ENCODE measurements at places on chromosomes 3 and 15. TPM values are rescaled to one million over a fixed set of nuclear protein-coding genes. Genes with fewer than 3 reads are reported as not detected.

The TNFSF10 gene
- total RNA-seq, result 62.0 TPM

The GBE1 gene
- total RNA-seq, result 22.9 TPM

The FSIP1 gene
- 0.85 TPM for total RNA-seq

The ZIC1 gene
- not detected for total RNA-seq

The LIPH gene
- 0.92 TPM for total RNA-seq

The C2CD4A gene
- not detected for total RNA-seq

The DLEC1 gene
- total RNA-seq, result 2.3 TPM

The NR2E3 gene
- total RNA-seq, result not detected

The MUSTN1 gene
- 4.1 TPM for total RNA-seq

The ATP13A4 gene
- 1.6 TPM for total RNA-seq

DNA sequence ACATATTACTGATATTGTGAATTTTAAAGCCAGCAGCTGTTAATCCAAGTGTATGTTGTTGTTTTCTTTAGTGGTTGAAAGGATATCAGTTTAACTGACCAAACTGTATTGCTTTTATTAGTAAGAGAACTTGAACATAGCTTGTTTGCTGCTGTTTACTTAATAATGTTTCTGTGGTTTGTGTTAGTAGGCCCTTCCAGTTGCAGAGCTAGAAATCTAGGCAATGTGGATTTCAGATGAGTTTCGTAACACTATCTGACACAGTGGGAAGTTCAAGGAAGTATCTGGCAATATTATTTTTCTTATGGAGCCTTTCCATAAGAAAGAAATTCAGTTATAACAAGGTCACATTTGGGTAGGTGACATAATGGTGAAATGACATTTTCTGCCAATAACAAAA lies 18.5 kb downstream of the ZNF609 start:
- DNase-seq, result no peak
- H3K4me3 ChIP-seq, result no peak overlapping the region
- H3K36me3 ChIP-seq, result peaks cover 14% of the 10 kb centered on the region
- H3K27me3 ChIP-seq, result no peaks in the 10 kb centered on the region
- H3K27ac ChIP-seq, result no peak overlapping the region

GRCh38 chr3:106184540-106185457 lies 316.0 kb upstream of the CBLB start:
- no peaks in the 10 kb centered on the region for H3K36me3 ChIP-seq
- H3K27ac ChIP-seq, result peak overlapping the region; percentile 19
- H3K4me1 ChIP-seq, result no peaks in the 10 kb centered on the region
- H3K27me3 ChIP-seq, result no peaks in the 10 kb centered on the region

- no peak overlapping the region for H3K27ac ChIP-seq
- no peaks in the 10 kb centered on the region for H3K36me3 ChIP-seq
- H3K4me3 ChIP-seq, result no peak overlapping the region
- DNase-seq, result no peak
- no peaks in the 10 kb centered on the region for H3K27me3 ChIP-seq
Observed at GRCh38 chr15:89551550-89551949, 23.7 kb upstream of the TICRR start.

DNA sequence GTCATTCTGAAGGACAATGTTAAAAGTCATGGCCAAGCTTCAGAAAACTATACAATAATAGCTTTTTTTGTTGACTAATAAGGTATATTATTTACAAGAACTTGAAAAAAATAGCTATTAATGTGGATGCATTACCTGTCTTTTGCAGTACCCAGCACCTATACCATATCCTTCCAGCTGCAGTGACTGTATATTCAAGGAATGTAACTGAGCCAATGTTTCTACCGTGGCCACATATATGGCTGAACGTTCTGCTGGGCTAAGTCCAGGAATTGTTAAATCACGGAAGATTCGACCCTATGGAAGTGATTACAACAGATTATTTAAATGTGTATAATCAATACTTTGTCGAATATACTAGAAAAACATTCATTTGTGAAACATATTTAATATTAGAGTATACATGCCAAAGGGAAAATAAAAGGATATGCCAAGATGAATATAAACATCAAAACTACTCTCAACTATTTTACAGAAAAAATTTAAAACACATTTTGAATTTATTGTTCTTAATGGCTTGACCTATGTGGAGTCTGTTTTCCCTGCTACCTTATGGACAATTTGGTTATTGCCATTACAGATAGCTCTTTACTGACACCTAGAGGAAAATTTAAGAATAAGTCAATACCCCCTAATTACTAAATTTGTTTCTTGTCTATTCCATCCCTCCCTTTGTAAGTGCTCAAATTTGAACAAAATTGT lies 17.6 kb downstream of the ACAD11 start:
- H3K27me3 ChIP-seq, result no peaks in the 10 kb centered on the region
- no peaks in the 10 kb centered on the region for H3K4me1 ChIP-seq
- peaks cover 48% of the 10 kb centered on the region for H3K36me3 ChIP-seq
- no peak overlapping the region for H3K4me3 ChIP-seq

- H3K27me3 ChIP-seq, result peaks cover 49% of the 10 kb centered on the region
- no peaks in the 10 kb centered on the region for H3K36me3 ChIP-seq
- H3K27ac ChIP-seq, result no peak within 1 kb of the TSS
- DNase-seq, result peak; percentile 74
Observed at GRCh38 chr3:47578691-47579632, at the start of gene CSPG5. CSPG5 (minus strand) TSS chr3:47578865; CDS start chr3:47578693, 172 bp downstream.

DNA sequence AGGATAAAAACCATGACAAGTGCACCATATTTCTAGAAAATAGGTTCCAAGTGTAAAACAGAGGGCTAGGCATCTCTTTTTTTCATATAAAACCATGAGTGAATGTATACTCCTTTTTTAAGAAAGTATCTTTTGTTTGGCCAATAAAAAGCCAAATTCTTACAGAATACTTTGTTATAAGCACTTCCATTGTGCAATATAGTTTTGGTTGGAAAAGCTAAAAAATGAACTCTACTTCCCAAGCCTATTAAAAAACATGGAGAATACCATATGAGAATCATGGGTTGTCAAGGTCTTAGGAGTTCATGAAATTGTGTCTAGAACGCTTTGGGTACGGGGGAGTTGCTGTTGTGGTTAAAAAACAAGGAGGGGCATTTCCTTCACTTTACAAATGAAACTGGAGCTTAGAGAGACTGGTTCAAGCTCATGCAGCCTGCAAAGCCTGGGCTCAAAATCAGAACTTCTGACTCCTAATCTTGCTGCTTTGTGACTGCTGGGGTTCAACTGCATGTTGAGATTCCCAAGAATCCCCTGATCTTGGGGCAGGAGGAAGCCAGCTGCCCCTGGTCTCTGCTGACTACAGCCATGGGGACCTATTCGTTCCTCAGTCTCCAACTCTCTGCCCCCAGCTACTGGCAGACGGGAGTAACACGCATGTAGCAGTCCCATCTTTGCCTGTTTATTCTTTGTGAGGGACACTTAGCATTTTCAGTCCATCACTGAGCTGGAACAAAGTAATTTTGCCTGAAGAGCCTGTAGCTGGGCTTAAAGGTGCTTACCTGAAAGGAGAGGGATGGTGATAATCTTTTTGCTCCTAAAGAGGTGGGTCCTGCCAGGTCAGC lies 229.1 kb downstream of the CHST2 start:
- no peak overlapping the region for H3K4me3 ChIP-seq
- no peaks in the 10 kb centered on the region for H3K27me3 ChIP-seq
- DNase-seq, result no peak
- peaks cover 21% of the 10 kb centered on the region for H3K4me1 ChIP-seq

DNA sequence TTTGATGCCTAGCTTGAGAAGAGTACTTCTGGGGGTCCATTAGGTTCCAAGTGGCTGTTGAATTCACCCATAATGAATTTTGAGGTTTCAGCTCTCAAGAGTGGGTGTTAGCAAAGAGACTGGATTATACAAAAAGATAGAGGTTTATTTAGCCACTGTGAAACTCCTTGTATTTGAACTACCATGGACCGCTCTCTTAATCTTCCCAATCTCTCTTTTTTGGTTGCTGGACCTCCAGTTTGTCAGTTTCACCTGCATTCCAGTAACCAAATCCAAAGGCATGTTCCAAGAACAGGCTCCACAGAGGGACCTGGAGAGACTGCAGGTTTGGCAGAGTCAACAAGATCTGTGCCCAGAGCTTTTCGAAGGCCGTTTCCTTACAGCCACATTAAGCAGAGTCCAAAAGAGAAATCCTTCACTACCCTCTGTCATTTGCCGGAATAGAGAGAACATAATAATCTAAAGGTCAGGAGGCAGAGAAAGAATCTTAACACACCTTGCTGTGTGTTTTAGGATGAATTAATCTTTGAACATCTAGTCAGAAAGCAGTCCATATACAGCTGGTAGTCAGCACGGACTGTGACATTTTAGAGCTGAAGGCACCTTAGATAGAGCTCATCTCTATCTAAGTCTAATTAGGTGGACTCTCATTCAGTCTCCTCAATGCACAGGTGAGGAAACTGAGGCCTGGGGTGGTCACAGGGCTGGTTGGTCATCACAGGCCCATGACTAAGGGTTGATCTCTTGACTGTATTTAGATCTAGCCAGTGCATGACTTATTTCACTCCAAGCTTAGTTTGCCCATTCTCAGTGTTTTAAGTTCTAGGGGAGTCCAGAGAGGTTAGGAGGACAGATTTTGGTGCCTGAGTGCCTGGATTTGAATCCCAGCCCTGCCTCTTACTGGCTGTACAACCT lies 1.3 kb downstream of the ABHD2 start:
- H3K27ac ChIP-seq, result peak overlapping the region; percentile 84
- DNase-seq, result no peak
- H3K4me1 ChIP-seq, result peaks cover 69% of the 10 kb centered on the region
- no peaks in the 10 kb centered on the region for H3K36me3 ChIP-seq
- H3K27me3 ChIP-seq, result no peaks in the 10 kb centered on the region

DNA sequence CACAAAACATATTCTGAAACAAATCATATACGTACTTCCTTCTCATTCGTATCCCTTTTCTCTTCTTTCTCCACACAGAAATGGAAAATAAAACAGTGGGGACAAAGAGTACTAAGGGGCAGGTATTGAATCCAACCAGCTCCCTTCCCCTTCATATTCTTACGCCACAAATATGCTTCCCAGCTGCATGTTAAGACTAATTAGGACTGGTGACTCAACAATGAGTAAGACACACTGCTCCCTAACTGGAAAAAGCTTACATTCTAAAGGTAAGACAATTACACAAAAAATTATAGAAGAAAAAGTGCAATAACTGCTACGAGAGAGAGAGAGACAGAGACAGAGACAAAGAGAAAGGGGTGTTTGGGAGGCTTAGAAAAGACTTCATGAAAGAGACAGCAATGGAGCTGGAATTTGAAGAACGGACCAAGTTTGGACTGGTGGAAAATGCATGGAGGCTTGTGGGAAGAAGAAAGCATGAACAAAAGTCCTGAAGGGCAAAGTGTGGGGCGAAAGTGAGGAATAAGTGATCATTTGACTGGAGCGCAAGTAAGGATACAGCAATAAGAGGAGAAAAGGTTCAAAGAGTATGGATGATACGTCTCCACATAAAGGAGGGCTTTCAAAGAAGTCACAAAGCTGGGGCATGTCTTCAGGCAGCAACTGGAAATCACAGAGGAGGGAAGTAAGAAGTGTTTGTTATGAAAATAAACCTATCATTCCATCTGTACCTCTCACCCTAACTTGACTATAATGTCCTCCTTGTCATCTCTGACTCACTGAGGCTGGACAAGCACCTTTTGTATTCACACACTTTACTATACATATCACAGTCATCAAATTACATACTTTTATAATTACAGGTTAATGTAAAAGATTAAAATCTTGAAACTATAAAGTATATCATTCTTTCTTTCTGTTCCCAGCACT lies 49.2 kb downstream of the RYK start:
- H3K4me3 ChIP-seq, result no peak overlapping the region
- no peaks in the 10 kb centered on the region for H3K4me1 ChIP-seq
- no peak overlapping the region for H3K27ac ChIP-seq
- DNase-seq, result no peak

- DNase-seq, result no peak
- H3K4me3 ChIP-seq, result no peak overlapping the region
- no peak overlapping the region for H3K27ac ChIP-seq
- no peaks in the 10 kb centered on the region for H3K4me1 ChIP-seq
- H3K36me3 ChIP-seq, result no peaks in the 10 kb centered on the region
Observed at GRCh38 chr15:83734487-83734886, 80.6 kb downstream of the ADAMTSL3 start.

DNA sequence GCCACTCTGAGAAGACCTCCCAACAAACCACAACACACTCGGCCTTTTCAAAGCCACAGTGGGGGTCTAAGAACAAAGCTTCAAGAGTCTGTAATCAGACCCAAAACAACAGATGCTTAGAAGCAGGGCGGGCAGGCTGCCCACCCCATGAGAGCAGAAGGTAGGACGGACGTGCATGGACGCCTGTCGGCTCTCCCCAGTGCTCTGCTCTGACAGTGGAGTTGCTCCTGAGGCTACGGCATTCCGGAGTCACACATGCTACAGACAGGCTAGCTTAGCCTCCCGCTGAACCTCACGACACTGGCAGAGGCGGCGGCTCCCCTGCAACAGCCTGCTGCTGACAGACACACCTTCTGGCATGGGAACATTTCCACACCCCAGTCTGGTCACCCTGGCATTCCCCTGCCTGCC lies 33.5 kb downstream of the SLCO2A1 start:
- no peak for DNase-seq
- H3K27me3 ChIP-seq, result no peaks in the 10 kb centered on the region
- H3K4me3 ChIP-seq, result no peak overlapping the region
- H3K36me3 ChIP-seq, result no peaks in the 10 kb centered on the region
- H3K27ac ChIP-seq, result no peak overlapping the region

DNA sequence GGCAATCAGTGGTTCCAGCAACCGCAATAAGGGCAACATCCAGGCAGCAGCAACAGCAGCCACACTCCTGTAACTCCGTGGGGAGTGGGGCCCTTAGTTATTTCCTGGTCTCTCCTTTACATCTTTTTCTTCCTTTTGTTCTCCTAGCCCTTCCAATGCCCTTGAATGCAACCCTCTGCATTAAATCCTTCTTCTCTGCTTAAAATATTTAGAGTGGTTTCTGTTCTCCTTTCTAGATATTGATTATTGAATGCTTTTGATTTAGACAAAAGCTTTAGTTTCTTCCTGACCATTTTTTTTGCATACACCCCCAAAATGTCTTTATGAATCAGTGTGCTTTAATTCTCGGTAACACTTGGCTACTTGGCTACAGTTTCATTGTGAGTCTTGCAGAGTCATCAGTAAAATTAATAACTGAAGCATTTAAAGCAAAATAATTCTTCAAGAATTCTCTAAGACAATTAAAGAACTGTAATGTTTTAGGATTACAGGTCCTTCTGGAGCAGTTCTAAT lies 586.1 kb downstream of the MECOM start:
- no peaks in the 10 kb centered on the region for H3K4me1 ChIP-seq
- no peaks in the 10 kb centered on the region for H3K36me3 ChIP-seq
- H3K4me3 ChIP-seq, result no peak overlapping the region
- DNase-seq, result no peak

- no peaks in the 10 kb centered on the region for H3K36me3 ChIP-seq
- no peak for DNase-seq
- H3K4me1 ChIP-seq, result no peaks in the 10 kb centered on the region
- no peak overlapping the region for H3K27ac ChIP-seq
- no peak overlapping the region for H3K4me3 ChIP-seq
Observed at GRCh38 chr3:45896956-45897355, 10.6 kb downstream of the CCR9 start.

- no peaks in the 10 kb centered on the region for H3K27me3 ChIP-seq
- H3K36me3 ChIP-seq, result no peaks in the 10 kb centered on the region
- peak overlapping the region; percentile 89 for H3K27ac ChIP-seq
- peak overlapping the region; percentile 96 for H3K4me3 ChIP-seq
- peaks cover 43% of the 10 kb centered on the region for H3K4me1 ChIP-seq
- no peak for DNase-seq
Observed at GRCh38 chr3:32106929-32107362, 526 bp downstream of the GPD1L start.

- H3K4me3 ChIP-seq, result no peak overlapping the region
- no peak overlapping the region for H3K27ac ChIP-seq
- H3K36me3 ChIP-seq, result no peaks in the 10 kb centered on the region
- no peak for DNase-seq
- no peaks in the 10 kb centered on the region for H3K27me3 ChIP-seq
- peaks cover 25% of the 10 kb centered on the region for H3K4me1 ChIP-seq
Observed at GRCh38 chr15:68201153-68201878, 3.8 kb downstream of the CALML4 start.

All from spleen (tissue), 13 donors.